H54 (cell line): ENCODE measurements at places on chromosomes 3 and 15.

- DNase-seq: no peak
These were observed 31.2 kb downstream of the DPH6 start for GRCh38 chr15:35514759-35515158.

GRCh38 chr3:81726132-81726531 lies 35.3 kb downstream of the GBE1 start:
- DNase-seq: no peak

DNA sequence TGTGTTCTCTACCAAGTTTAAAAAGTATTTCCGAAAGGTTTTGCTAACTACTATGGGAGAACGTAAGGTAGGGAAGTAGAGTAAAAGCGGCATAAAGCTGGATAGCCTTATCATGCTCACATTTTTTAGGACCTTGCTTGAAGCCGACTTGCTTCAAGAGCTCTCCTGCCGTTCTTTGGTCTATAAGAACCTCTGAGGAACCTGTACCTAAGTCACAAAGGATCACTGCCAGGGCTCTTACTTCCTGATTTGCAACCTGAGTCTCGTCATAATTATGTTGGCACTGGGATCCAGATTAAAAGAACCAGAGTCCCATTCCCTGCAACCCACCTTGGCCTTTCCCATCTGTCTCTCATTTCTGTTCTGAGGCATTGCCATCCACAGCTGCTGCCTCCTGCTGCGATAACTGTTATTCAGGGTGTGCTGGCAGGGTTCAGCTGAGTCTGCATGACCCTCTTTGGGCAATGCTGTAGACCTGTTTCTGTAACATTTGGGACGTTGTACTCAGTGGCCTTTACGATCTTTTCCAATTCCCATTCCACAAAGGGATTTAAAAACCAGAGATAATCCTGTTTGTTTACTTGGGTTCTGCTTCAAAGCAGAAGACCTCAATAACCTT lies 131.0 kb upstream of the UMPS start:
- DNase-seq: no peak

DNA sequence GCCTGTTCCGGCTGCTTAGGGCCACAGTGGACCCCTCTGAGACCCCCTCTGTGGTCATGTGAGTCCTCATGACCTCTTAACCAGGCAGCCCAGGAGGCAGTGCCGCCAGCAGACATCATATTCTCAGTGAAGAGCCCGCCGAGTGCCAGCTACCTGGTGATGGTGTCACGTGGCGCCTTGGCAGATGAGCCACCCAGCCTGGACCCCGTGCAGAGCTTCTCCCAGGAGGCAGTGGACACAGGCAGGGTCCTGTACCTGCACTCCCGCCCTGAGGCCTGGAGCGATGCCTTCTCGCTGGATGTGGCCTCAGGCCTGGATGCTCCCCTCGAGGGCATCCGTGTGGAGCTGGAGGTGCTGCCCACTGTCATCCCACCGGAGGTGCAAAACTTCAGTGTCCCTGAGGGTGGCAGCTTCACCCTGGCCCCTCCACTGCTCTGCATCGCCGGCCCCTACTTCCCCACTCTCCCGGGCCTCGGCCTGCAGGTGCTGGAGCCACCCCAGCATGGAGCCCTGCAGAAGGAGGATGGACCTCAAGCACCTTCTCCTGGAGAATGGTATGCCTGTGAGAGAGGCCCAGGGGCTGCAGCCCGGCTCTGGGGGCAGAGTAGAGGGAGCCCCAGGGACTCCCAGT lies 176.1 kb downstream of the TBC1D2B start:
- no peak for DNase-seq

DNA sequence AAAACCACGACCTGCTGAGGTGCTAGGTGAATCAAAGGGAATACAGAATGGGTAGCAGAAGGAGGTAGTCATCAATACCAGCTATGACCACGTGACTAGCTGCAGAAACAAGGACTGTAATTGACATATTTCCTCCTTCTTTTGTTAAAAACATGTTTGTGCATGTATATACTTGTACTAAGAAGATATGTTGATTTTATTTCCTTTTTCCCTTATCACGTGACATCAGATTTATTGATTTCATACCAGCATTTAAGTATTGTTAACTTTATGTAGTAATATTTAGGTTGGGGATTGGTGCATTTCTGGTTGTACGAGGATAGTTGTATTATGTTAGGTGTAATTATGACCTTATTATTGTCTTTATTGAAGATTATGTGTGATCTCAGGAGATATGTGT lies 36.2 kb downstream of the PEX5L start:
- no peak for DNase-seq

DNA sequence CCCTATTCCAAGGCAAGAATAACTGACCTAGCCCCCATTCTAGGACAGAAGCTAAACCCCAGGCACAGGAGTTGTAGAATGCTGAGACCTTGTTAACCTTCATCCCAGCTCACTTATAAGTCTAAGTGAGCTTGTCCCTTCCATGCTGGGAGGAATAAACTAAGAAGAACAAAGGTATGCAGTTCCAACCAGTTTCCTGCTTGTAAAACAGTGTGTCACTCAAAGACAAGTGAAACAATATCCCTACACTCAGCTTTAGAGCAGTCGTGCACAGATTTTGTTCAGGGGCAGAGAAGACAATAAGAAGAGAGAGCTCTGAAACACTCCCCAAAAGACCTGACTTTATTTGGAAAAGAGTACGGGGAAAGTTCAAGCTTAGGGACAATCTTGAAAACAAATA lies 292.1 kb downstream of the CGGBP1 start:
- DNase-seq: no peak

DNA sequence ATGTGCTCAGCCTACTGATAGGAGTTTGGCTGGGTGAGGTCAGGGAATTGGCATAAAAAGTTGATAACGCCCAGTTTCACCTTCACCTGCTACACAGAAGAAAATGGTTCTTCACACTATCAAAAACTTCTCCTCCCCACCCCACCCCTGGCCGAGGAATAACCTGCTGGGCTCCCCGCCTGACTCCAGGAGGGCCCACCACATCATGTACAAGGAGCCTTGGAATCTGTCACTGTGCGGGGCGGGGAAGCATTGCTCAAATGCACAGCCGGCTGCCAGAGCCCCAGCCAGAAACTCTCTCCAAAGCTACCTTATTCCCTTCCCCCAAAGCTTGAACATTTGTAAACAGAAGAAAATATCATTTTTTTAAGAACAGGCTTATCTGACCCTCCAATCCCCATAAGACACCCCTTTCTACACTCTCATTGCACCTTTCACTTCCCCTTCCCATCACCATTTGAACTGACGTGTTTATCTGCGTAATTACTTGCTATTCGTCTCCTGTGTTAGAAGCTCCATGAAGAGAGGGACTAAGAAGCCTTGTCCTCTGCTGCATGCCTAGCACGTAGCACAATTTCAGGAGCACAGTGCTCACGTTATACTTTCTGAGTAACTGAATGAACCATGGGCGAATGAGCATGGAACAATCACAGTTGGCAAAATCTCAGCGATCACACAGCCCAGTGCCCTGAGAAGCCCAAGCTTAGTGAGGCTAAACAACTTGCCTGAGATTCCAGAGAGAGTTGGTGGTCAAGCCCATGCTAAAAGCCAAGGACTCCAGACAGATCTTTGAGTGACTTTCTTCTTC lies 82.9 kb downstream of the HES1 start:
- no peak for DNase-seq

GRCh38 chr15:70505936-70506912 lies 257.1 kb downstream of the UACA start:
- no peak for DNase-seq

- no peak for DNase-seq
These were observed 12.8 kb downstream of the ADPGK start for GRCh38 chr15:72770673-72771328.

- no peak for DNase-seq
These were observed 148.4 kb upstream of the ATP11B start for GRCh38 chr3:182644790-182645433.

DNA sequence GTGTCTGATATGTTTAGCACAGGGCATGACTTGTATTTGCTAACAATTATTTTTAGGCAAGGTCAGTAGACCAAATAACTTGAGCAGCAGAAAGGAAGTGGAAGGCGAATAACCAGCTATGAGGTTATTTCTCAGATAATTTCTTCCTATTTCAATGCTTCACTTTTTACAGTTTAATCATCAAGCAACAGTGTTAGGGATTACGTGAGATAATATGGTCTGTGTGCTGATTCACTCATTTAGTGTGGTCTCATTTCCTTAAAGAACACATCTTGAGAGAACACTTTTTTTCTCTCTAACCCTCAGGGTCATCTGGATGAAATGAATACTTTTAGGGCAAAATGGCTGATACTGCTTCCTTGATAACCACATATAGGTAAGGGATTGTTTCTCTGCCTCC lies 126.0 kb upstream of the CCNL1 start:
- DNase-seq: no peak

DNA sequence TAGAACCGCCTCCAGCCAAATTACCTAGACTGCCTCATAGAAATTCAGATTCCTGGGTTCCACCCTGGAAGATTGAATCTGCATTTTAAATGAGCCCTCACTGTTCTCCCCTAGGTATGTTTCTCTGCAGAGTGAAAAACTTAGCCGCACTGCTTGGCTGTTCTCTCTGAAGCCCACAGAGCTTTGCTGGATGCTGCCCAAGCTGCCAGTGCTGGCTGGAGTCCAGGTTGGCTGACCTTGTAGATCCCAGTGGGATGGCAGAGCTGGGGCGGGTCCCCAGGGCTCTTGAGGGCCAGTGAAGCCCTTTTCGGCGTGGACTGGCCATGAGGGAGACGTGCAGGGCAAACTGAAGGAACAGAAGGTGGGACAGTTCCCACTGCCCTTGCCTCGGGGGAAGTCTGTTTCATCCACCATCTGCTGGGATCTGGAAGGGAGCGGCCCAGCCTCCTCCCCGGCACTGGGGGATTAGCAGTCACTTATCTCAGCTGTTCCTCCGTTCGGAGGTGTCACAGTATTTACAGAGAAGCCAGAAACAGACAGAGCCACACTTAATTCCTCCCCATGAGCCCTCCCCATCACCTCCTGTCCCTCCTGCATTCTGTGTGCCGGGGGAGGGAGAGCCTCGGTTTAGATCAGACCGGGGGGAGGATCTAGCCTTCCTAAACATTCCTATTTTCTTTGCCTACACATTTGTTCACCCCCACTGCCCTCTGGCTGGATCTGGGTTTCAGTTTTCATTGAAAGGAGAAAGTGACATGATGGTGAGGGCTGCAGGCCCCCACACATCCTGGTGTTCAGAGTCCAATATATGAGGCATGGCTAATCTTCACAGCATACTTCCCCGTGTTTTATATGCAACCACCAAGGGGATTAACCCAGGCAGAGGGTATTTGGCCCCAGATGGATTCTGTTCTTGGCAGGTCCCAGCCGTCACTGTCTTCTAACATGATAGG lies 4.1 kb upstream of the ACTC1 start:
- DNase-seq: no peak

- no peak for DNase-seq
These were observed 97.9 kb upstream of the PFN2 start for GRCh38 chr3:150068440-150069153.

GRCh38 chr3:14885307-14885706 lies 62.1 kb upstream of the NR2C2 start:
- no peak for DNase-seq
